Adrenal gland (tissue), 19 donors: ENCODE measurements at places on chromosomes 12 and 14.

DNA sequence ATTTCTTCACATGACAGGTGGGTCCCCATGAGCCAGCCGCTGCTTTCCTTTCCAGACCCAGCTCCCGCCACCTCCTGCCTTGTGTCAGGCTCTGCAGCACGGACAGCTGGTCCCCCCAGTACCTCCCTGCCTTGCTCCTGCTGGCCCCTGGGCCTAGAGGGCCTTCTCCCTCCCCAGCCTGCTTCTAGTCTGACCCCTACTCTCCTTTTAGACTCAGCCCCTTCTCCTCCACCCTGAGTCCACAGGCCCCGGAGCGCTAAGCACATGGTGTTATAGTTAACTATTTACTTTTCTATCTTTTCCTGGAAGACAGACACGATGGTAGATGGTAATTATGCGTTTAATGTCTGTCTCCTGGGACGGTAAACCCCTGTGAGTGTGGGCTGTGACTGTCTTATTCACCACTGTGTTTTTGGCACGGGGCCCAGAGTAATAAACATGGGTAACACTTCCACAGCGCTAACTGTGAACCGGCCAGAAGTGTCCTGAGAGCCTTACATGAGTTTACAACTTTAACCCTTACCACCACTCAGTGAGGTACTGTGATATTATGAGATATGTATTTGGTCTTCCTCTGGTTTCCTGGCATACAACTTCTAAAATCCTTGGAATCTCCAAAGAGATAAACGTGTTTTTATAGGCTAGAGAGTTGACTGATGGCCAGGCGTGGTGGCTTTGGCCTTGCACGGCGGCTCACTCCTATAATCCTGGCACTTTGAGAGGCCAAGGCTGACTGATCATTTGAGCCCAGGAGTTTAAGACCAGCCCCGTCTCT, 41.2 kb downstream of the DGLUCY start:
- DNase-seq = peak; percentile 77

DNA sequence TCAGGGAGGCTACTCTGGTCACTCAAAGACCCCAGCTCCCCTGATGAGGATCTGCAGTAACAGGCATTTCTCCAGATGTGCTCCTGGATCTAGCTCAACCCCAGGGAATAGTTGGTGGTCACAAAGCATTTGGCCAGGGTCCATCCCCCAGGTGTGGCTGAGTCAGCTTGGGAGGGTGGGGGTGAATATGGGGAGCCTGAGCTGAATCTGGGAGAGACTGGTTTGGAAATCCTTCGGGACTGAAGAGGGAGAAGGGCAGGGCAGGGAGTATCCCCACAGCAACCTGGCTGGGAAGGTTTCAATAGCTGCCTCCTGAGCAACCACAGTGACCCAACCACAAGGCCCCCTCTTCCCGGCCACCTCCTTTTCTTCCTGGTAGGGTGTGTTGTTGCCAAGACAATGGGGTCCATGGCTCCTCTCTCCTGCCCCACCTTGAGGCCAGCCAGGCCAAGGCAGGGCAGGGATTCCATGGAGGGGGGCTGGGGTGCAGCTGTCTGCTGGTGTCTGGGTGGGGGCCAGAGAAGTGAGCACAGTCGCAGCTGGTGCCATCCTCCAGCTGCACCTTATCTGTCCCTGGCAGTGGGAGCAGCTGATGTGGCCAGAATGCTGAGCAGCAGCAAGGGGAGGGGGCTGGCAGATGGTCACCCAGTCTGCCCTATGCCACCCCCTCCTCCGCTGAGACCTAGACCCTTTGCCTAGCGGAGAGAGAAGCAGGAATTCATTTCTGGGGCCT, 5.5 kb downstream of the ASIC1 start:
- no peak for DNase-seq

DNA sequence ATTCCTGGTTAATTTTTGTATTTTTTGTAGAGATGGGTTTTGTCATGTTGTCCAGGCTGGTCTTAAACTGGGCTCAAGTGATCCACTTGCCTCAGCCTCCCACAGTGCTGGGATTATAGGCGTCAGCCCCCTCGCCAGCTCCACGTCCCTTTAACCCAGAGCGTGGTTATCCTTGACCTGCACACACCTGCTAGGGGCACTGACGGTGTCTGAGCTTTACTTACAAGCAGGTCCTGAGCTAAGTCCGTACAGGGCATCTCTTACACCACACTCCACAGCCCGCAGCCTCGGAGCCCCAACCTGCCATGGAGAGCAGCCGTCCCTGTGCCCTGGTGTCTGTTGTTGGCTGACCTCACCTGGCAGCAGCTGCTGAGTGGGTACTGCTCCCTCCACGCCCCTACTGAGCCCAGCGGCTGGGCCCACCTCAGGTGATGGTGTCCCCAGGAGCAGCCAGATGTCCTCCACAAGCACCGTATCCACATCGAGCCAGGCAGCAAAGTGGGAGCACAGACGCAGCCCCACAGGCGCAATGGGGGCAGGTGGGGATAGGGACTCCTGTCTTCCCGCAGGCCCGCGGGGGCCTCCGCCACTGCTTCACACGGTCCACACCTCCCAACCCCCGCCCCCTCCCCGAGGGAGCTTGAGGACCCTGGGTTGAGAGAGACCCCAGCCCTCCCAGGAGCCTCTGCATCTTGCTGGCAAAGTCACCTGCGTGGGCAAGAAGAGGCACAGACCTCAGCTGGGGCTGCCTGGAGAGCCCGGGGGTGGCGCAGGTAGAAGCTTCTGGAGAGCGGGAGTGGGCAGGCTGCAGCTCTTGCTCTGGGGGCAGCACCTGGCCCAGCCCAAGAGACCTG, 325.4 kb upstream of the SFSWAP start:
- DNase-seq = no peak

- no peak for DNase-seq
These were observed 494.8 kb downstream of the NELL2 start for GRCh38 chr12:44381341-44381740.

DNA sequence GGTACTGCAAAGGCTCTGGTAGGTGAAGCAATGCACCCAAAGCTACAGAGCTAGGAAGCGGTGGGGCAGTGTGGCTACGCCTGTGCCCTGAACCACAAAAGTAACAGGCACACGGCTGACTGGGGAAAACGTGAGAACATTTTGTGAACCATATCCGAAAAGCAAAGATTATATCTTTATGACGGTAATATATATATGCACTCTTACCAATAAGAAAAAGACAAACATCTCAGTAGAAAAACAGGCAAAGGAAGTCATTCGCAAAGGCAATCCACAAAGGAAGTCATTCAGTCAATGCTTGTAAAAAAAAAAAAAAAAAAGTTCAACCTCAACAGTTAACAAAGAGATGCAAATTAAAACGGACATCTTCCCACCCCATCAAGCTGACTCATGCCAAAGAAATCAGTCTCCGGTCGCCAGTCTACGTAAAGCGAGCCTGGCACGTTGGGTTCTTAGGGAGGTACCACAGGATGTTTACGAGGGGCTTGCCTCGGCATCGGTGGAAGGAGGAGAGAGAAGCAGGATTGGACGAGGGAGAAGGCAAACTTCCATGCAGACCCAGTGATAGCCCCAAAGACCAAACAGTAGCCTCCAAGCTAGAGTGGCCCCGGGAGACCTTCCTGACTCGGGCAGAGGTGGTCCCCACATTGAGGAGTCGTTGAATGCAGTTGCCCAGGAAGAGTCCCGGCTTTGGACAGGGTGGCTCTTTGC, 39.4 kb upstream of the PPP2R5C start:
- no peak for DNase-seq

DNA sequence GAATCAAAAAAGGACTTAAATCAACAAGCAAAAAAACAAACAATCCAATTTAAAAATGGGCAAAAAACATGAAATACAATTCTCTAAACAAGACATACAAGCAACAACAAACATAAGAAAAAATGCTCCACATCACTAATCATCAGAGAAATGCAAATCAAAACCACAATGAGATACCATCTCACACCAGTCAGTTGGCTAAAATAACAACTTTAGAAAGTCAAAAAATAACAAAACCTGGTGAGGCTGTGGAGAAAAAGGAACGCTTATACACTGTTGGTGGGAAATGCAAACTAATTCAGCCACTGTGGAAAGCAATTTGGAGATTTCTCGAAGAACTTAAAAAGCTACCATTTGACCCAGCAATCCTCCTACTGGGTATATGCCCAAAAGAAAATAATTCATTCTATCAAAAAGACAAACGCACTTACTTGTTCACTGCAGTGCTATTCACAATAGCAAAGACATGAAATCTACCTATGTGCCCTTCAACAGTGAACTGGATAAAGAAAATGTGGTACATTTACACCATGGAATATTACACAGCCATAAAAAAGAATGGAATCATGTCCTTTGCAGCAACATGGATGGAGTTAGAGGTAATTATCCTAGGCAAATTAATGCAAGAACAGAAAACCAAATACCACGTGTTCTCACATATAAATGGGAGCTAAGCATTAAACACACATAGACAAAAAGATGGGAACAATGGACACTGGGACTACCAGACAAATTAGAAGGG, 26.9 kb downstream of the PRKD1 start:
- DNase-seq = no peak

DNA sequence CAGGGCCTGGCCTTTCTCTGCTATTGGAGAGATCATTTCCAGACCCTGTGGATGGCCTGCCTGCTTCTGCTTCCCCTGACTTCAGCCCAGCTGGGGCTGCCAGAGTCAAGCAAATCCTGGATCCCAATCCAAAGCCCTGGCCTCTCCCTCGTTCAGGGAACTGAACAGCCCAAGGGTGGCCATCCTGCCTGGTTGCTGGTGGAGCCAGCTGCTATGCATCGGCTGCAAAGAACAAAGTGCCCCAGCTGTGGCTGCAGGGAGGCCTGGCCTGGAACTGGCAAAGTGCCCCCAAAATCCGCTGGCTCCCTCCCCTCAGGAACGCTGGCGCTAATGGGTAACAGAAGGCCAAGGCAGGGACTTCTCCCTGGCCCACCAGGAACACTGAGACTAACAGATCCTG, 56.4 kb downstream of the LRRC74A start:
- DNase-seq = no peak

DNA sequence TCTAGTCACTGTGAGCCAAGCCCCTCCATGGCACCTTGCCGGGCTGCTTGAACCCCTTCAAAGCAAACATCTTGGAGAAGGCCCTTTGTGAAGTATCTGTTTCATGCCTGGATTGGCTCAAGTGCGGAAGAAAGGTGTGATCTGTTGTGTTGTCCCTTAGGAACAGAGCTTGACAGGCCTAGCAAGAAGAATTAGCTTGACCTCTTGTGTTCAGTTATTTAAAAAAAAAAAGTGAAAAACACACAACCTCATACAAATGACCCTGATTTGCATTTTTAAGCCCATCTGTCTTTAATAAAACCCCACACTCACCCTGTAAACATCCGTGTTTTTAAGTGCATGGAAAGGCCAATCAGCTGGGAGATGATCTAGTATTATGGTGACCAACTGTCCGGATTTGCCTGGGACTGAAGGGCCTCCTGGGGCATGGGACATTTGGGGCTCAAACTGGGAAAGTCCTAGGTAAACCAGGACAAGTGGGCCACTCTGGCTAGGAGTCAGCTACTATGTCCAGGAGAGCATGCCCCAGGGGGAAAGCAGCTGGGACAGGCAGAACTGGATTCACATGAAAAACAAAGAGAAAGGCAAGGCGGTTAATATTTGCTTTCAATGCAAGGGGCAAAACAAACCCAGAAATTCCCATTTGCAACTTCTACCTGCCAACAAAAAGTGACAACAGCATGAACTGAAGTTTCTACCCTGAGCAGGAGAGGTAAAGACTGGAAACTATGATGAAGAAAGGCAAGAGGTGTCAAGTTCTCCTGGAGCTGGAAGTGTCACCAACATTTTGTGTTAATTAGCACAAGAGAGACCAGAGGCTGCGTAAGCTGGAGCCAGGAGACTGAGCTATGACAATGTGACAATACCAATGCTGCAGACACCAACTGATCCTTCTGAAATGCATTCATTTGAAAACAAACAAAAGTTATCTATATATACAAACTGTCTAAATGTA, 78.6 kb downstream of the CLMN start:
- DNase-seq = no peak

GRCh38 chr12:94208622-94208966, 60.2 kb downstream of the PLXNC1 start:
- DNase-seq = no peak

DNA sequence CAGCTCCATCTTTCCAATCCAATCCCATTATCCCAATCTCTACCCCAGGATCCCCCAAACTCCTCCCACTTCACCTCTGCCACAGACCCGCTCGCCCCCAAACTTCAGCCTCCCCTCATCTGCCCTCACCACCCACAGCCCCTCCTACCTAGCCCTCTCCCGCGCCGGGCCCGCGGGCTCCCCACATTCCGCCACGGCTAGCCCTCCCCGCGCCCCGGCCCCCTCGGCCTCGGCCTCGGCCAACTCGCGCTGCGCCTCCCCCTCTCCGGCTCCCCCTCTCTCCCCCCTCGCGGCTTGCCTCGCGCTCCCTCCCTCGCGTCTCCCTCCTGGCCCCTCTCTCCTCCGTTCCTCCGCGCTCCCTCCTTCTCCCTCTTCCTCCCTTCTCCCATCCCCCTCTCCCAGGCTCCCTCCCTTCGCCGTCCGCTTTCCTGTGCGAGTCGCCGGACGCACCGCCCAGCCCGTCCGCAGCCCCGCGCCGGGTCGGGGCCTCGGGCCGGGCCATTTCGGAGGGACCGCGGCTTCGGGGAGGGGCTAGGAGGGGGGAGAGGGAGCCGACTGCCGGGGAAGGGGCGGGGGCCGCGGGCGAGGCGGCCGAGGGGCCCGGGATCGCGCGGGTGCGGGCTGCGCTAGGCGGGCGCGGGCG, at the start of gene ATN1:
Gene ATN1 (plus strand): TSS at position 581 of the 643 bp plus-strand sequence. CDS start 6,043 bp downstream, outside the sequence.
- peak; percentile 92 for DNase-seq

DNA sequence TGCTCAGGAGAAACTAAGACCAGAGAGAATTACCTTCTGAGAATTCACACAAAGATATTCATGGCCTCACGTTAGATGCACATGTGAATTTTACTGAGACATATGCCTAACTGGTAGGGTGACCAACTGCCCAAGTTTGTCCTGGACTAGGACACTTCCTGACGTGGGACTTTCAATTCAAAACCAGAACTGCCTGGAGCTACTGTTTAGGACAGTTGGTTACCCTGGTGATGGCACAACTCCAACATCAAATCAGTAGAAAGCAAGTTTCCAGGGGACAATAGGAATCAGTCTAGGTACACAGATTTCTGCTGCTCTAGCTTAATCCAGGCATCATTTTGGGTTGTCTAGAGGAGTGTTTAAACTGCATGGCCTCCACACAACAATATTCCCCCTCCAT, 178.7 kb downstream of the GXYLT1 start:
- no peak for DNase-seq

- no peak for DNase-seq
These were observed 5.0 kb upstream of the FGF6 start for GRCh38 chr12:4450551-4451112.

GRCh38 chr14:33408291-33408690, 469.6 kb downstream of the NPAS3 start:
- DNase-seq = no peak

DNA sequence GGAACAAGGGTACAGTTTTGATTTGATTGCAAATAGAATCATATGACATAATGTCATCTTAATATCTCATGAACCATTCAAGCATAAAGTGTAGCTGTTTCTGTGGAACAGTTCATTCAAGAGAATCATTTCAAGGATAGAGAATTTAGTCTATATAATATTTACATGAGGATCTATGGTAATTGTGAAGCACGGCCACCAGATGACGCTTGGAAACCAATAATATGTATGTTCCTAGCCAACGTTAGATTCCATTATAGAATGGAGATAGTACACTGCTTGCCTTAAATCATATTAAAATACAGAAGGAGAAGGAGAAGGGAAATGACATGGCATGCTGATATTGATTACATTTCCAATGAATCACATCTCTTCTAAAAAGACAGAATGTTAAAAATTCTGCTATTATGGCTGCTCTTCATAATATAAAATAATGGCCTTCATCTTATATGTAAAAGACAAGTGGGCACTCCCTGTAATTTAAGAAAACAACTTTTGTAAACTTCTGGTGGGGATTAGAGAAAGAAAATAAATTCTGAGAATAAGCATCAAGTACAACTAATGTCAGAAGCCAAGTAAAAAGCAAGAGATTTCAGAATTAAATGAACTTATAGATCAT, 351.0 kb downstream of the NAV3 start:
- DNase-seq = no peak
